ENCODE measurements at places on chromosomes 3 and 15.
A peak's percentile ranks its signal among the peaks of the same experiment; 100 is the strongest.

GRCh38 chr3:35965908-35966307, 326.6 kb downstream of the ARPP21 start:
- no peak for DNase-seq

- DNase-seq: no peak
These were observed 461.9 kb downstream of the FOXP1 start for GRCh38 chr3:71121429-71122167.

DNA sequence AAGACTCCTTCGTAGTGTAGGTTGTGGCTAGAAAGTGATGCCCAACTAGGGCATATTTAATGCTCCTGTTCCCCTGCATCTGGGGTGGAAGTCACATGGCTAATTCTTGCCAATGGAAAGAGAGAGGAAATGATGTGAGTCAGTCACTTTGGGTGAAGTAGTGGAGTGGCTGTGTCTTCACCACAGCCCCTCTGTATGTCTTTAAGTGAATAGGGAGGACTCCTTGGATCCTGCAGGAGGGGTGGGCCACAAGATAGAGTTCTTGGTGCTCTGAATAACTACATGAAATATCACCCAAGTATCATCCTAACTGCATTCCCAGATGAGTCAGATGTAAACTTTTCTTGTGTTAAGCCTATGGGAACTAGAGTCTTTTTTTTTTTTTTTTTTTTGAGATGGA, 17.8 kb upstream of the MB21D2 start:
- DNase-seq: no peak

DNA sequence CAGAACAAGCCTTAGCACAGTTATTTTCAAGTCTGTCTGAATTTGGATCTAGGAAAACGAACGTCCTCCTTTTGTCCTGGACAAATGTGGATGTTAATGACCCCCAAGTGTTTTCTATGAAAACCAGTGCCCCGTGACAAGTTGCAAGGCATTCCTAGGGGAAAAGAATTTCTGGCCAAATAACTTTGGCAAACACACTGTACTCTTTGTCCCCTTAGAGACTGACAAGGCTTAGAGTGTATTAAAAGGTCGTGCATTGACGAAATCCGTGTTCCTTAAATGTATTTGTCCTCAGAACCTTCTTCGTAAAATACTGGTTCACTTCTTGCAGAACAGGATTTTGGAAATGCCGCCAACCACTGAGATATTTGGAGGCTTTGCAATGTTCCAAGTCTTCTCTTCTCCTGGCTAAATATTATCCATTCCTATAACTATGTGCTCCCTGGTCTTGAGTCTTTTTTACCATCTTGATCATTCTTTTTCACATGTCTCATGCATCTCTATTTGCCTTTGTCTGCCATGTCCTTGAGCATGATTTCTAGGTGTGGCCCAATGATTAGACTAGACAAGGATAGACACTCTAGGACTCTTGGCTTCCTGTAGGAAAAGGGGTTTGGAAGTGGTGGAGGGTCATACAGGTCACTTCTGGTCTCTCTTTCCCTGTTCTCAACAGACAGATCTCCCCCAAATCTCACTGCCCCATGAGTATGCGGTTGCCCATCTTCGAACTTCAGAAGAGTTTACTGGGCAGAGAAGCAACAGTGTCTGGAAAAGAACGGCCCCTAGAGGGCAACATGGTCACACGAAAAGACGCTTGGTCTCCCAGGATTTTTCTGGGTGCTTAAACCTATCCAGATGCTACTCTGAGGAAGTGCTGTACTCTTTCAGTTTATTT, 117.5 kb downstream of the EDEM1 start:
- peak; percentile 32 for DNase-seq

GRCh38 chr15:42356851-42357250, 2.5 kb upstream of the CAPN3 start:
- no peak for DNase-seq

GRCh38 chr3:23036728-23037127, 166.4 kb upstream of the UBE2E2 start:
- no peak for DNase-seq

DNA sequence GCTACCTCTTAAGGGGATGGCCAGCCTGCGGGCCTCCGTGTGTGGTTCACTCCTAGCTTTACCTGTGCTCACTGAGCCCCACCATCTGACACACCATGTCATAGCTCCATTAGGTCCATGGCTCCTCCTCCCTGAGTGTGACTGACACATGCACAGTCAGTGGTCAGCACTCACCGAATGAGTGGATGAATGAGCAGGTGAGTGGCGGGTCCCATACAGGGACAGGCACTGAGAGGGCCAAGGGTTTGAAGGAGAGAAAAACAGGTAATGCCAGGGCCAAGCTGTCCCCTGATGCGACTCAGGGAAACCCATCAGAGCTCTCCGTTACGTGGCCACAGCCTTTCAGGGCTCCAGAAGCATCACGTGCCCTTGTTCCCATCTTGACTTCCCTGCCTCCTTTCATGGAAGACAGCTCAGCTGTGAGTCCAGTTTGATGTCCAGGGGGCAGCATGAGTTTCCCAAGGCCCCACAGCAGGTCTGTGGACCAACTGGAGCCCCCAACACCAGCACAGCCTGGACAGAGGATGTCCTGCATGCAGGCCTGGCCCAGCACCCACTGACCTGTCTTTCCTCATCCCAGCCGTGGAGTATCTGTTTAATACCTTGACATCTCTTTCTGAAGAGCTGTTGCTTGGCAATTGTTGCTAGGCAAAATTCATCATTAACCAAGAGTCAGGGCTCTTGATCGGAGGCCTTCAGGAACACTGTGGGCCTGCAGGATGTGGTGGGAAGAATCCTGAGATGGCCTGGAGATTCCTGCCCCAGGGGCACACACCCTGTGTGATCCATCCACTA, 84.4 kb downstream of the PLXNA1 start:
- DNase-seq: peak; percentile 3

- no peak for DNase-seq
These were observed 892.4 kb downstream of the ROBO1 start for GRCh38 chr3:78875436-78875835.

GRCh38 chr15:69523010-69524001, 70.7 kb downstream of the RPLP1 start:
- DNase-seq: peak; percentile 85

DNA sequence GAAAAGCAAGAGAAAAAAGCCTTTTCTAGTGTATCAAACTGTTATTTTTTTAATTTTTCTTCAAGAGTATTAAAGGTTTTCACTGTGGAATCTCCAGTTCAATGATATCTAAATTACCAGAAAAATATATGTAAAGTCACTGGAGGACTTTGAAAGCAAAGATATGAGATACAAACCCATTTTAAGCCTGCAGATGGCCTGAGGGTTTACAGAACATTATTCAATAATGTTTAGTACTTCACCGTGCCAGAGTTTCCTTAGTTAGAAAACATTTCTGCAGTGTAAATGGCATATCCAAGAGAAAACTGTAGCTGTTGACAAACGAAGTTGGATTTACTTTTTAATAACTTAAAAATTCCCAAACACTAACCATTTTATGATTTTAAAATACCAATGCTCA, 529.4 kb upstream of the AGTR1 start:
- no peak for DNase-seq

GRCh38 chr15:67201136-67201535, 53.3 kb downstream of the AAGAB start:
- DNase-seq: no peak

DNA sequence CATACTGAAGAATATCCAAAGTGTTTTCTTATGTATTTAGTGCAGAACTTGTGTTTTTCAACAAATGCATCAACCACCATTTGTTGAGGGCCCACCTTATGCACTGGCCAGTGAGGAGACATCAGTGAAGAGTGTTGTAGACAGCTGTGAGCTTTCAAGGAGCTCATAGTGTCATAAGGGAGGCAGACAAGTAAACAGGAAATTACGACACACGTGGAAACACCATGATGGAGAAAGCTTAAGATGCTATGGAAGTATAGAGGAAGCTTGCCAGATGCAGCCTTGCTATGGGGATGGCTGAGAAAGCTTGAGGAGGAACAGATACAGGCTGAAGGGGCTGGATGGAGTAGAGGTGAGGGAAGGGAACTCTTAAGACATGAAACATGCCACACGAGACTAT, 50.8 kb upstream of the PSMD6 start:
- no peak for DNase-seq

DNA sequence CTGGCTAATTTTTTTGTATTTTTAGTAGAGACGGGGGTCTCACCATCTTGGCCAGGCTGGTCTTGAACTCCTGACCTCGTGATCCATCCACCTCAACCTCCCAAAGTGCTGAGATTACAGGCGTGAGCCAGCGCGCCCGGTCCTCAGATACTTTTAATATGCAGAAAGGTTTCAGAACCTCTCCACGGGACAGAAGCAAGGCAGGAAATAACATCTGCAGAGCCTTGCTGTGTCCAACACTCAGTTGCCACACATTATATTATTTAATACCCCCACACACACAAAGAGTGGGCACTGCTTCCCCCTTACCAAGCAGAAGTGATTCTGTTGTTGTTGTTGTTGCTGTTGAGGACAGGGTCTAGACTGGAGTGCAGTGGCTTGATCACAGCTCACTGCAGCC, 28.0 kb downstream of the OSBPL10 start:
- no peak for DNase-seq

DNA sequence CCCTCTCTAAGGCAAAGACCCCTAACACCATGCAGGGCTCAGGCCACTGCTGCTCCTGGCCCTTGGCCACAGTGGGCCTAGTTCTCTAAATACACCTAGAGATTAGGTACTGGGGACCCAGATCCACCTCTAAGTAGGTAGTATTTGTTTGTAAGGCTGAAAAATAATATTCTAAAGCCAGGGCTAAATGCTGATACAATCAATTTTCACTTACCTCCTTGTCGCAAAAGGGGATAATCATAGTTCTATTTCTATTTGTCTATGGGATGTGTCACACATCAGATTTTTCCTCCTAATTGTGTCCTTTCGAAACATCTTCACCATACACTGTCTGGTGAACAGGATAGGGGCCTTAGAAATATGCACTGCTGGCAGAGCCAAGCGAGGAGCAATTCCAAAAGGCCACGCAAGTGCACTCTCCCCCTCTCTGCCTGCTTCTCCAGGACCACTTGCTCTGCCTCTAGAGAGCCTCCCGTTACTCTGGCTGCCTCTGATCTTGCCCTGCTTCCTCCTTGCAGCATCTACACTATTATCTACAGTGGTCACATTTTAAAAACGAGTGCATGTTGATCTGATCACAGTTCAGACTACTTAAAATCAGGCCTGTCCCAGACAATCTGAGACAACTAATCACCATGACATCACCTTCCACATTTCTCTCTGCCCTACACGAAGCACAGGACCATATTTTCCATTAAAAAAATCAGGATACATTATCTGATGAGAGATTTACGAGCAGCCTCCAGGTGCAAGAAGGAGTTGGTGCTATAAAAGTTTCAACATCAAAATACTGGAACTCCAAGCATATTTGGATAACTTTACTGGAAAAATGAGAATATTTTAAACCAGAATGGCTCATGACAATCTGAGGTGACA, 115.4 kb downstream of the MYLK start:
- no peak for DNase-seq

DNA sequence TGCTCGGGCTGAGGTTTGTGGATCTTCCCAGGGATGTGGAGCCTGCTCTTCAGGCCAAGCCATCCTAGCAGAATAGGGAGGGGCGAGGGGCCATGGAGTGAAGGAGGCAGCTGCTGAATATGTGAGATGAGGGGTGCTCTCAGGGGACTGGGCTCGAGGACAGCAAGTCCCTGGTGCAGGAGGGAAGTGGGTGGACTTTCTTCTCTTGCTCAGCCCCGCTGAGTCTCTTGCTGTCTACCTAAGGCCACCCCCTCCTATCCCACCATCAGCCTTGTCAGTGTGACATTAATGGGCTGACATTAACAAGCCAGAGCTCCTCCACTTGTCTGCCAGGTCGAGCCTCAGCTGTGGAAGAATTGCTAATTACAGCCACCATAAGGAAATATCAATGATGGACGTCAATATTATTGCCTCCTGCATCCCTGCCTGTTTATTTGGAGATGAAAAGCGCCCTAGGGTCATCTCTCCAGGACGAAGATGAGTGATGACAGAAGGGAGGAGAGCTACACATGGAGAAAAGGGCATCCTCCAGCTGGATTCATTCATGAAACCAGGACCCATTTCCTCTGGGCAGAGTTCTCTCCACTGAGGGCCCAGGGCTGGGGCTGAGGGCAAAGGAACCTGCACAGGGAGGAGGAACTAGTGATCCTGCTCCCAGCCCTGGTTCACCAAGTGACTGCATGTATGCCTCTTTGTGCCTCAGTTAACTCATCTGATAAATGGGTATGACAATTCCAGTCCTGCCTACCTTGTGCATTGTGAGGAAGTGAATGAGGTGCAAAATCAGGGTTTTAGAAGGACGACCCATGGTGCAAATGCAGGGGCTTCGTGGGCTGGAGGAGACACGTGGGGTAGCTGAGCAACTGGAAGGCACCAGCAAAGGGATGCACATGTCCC, 34.9 kb upstream of the LINGO1 start:
- no peak for DNase-seq

DNA sequence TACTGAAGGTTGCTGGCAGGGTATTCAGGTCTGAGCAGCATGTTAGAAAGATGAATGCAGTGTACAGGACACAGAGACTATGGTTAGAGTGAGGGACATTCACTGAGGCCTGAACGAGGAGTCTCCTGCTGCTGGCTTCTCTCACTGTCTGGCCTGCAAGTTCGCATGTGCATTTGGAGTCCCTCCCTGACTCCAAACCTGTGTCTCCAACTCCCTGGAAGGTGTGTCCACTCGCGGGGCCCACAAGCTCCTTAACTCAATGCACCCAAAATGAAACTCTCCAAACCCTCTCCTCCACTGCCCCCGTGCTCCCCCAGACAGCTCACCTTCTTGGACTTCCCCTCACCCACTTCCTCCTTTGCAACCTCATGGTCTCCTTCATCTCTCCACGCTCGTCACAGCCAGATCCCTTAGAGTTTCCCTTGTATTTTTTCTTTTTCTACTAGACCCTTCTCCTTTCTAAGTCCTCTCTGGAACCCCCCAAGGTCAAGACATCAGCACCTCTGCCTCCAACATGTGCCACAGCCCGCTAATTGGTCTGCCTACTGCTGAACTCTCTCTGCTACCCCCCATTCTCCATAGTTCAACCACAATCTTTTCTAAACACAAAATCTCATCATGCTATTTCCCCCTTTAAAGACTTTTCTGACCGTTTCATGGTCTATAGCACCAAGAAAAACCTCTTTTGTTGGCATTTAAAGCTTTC, 58.3 kb downstream of the HES1 start:
- no peak for DNase-seq

DNA sequence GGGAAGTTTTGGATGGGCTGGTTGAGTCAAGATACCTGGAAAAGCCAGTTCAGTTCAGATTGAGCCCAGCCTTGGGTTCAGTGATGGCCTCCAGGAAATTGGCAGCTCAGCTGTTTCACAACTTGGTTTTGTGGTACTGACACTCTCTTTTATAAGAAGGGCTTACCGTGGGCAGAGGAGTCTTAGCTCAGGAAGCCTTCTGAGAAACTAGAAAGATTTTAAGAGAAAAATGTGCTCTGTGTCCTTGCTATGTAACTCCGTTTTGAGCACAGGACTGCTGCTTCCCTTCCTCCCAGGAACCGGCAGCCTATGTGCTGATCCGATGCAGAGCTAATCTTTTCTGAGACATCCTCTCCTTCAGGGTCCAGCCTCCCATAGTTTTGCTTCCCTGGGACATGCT, 46.6 kb upstream of the RASGRP1 start:
- DNase-seq: no peak

- no peak for DNase-seq
These were observed 53.7 kb upstream of the INO80 start for GRCh38 chr15:41169781-41170180.

All from left hindlimb (tissue), 1 donor.